Stimulated activated CD8-positive, alpha-beta memory T cell treated with anti-CD3 and anti-CD28 coated beads, Interleukin-7, amount 100 ng/mL, for 24 hours (primary cell): ENCODE measurements at places on chromosomes 3 and 15.

- peak; percentile 1 for DNase-seq
Observed at GRCh38 chr3:46406788-46407611, at the start of the genes CCR5AS and CCRL2. CCR5AS (minus strand) TSS chr3:46407066. CCRL2 (plus strand) TSS chr3:46407259; CDS start chr3:46408080, 821 bp downstream.

- DNase-seq = no peak
Observed at GRCh38 chr3:120532969-120533368, 63.2 kb upstream of the NDUFB4 start.

- no peak for DNase-seq
Observed at GRCh38 chr3:11312166-11312565, 40.0 kb downstream of the ATG7 start.

DNA sequence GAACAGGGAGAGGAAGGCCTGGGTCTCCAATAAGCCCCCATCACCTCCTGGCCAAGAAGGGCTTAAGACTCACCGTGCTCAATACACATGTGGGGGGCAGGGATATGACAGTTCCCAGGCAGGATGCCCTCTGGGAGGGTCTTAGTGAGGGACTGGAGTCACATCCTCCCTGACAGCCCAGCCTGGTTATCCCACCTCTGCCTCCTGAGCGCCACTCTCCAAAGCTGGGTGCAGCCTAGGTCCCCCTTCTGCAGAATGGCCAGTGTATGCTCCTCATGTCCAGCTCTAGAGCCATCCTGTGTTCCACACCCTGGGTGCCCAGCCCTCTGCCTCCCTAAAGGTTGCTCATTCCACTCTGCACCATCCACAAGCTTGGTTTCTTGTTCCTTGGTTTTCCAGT is 1.2 kb upstream of the SHISA5 start:
- DNase-seq = no peak

DNA sequence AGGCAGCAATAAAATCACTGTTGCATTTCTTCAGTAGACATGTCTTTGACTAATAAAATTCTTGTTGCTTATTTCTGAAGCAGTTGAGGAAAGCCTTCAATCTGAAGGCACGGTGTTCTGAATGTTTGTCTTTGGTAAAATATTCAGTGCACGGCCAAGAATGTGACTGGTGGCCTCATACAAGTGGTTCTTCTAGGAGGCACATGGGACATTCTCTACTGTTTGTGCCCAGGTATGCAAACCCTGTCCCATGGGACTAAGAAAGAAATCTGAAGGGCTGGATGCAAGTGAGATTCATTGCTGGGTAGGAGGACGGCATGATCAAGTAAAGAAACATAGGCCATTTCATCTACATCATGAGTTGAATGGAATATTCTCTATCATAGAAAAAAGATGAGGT is 250.6 kb upstream of the NR2F2 start:
- DNase-seq = no peak

DNA sequence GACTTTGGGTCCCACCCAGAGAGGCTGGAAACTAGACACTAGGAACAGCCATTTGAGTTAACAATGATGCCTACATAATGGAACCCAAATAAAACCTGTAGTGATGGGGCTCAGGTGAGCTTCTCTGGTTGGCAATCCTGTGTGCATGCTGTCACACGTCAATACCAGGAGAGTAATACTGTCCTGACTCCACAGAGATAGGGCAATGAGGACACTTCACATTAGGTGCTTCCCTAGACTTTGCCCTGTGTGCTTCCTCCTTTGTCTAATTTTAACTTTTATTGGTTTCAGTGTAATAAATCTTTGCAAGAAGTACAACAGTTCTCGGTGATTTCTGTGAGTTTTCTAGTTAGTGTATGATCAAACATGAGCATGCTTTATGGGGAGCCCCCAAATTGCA is 281.8 kb upstream of the ARRDC4 start:
- DNase-seq = no peak

DNA sequence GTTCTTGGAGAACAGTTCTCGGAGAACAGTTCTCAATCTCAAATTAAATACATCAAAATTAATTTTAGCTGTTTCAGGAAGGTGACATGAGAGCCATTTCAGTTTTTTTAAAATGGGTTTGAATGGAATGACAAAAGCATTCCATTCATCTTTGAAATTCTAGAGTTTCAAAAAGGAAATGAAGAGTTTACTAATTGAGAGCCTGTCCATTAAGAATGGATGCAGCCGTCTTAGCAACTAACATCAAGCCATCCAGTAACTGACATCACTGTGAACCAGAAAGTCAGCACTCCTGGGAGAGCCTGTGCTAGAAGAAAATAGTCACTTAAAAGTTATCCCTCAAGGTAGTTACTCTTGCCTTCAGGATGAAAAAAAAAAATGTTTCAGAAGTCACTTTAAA is 47.0 kb upstream of the FSTL1 start:
- no peak for DNase-seq

DNA sequence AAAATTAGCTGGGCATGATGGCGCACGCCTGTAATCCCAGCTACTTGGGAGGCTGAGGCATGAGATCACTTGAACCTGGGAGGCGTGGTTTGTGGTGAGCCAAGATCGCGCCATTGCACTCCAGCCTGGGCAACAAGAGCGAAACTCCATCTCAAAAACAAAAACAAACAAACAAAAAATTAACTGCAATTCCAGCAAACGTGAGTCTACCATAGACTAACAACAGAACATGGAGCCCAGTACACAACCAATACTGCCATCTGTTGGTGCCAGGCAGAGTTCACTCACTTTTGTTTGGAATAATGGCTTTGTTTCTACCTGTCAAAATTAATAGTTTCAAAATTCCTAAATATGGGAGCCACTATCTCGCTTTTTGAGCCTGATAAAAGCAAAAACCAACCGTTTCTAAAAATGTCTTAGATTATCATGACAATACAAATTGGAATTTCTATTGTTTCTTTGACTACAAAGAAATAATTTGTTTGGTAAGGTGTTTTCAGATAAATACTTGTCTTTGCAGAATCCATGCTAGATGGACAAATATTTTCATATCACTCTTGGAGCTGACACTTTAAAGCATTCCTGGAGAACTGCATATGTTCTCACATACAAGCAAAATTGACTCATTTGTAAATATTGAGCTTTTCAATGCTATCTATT is 45.0 kb downstream of the GPR176 start:
- DNase-seq = no peak
